Tibial nerve (tissue), 4 donors: ENCODE measurements at places on chromosomes 5 and 9.

GRCh38 chr5:164980480-164980879 is 1475.1 kb downstream of the MAT2B start:
- no peak for DNase-seq

- no peak for DNase-seq
Measured at GRCh38 chr5:18882154-18882553, 1105.8 kb downstream of the CDH18 start.

DNA sequence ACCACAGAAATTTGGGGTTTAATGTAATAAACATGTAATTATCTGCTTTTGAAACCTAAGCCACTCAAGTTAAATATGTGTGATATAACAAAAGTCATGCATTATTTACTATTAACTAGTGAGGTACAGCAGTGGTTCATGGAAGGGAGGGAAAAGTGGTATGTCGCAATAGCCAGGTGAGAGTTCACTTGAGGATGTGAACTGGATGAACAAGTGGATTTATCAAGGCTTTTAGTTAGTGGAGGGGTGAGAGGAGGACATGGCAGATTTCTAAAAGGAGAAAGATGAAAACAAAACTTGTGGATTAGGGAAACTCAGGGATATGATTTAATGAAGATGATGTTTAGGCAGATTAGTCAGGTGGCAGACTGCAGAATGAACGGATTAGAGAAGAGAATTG is 141.3 kb upstream of the NFIB start:
- DNase-seq: no peak

- DNase-seq: no peak
Measured at GRCh38 chr5:148996270-148996669, 66.6 kb downstream of the SH3TC2 start.

- peak; percentile 67 for DNase-seq
Measured at GRCh38 chr5:132437604-132438266, 52.8 kb downstream of the IRF1 start.
